ENCODE measurements at places on chromosomes 3 and 15.

DNA sequence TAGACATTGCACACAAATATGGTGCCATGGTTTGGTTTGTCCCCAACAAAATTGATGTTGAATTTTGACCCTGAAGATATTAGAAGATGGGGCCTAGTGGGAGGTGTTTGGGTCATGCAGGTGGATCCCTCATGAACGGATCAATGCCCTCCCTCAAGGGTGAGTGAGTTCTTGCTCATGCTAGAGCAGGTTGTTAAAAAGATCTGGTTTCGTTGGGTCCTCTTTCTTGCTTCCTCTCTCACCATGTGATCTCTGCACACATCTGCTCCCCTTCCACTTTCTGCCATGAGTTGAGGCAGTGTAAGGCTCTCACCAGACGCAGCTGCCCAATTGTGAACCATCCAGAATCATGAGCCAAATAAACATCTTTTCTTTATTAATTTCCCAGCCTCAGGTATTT, 87.8 kb upstream of the MDFIC2 start:
- H3K27ac ChIP-seq, result no peak overlapping the region
- no peak overlapping the region for H3K4me3 ChIP-seq
- DNase-seq, result no peak
- H3K4me1 ChIP-seq, result no peaks in the 10 kb centered on the region

DNA sequence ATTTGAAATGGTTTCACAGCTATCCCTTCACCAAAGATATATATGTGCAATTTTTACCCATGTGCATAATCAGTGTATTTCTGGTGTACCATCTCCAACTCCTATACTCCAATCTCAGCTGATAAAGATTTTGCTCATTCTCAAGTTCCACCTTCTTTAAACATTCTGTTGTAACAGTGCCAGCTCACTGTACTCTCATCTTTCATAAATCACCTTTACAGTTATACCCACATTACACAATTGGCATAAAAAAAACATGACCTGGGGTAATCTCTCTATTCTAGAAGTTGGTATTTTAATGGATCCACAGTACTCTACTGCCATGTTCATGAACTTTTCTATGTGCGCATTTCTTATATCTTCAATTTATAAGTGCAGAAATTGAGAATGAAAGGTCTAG, 339.9 kb upstream of the DPH6 start:
- H3K36me3 ChIP-seq, result no peaks in the 10 kb centered on the region
- no peaks in the 10 kb centered on the region for H3K27me3 ChIP-seq
- no peaks in the 10 kb centered on the region for H3K4me1 ChIP-seq

DNA sequence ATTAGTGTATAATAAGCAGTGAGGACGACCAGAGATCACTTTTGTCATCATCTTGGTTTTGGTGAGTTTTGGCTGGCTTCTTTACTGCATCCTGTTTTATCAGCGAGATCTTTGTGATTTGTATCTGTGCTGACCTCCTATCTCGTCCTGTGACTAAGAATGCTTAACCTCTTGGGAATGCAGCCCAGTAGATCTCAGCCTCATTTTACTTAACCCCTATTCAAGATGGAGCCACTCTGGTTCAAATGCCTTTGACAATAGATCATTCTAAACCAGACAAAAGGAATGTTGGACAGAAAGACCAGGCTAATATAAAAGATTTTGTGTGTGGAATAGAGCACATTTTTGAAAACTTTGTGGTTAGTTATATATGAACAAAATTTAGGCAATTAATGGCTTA, 618.5 kb upstream of the BCHE start:
- H3K27ac ChIP-seq, result no peak overlapping the region
- no peaks in the 10 kb centered on the region for H3K4me1 ChIP-seq
- no peak overlapping the region for H3K4me3 ChIP-seq
- H3K27me3 ChIP-seq, result no peaks in the 10 kb centered on the region
- no peaks in the 10 kb centered on the region for H3K36me3 ChIP-seq
- DNase-seq, result peak; percentile 71

DNA sequence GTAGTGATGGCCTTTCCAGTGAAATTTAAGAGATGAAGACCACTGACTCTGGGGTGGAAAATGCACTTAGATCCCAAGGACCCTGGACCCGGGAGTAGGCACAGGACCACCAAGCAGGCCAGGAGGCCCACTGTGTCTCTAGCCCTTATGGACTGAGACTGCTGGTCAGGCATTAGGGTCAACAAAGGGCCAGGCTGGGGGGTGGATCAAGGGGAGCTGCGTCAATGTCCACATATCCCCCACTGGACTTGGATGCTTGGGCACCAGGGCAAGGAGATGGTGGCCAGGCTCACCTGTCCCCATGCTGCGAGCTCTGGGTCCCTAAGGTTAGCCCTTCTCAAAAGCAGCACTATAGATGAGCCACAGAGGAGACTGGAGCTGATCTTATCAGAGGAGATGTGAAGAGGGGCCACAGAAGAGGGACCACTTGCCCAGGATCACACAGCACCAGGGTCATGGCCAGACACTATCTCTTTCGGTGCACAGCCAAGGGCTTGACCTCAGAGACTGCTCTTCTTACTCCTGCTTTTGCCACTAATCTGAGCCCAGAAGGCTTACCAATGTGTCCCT, 14.7 kb downstream of the RAB6B start:
- H3K4me3 ChIP-seq, result no peak overlapping the region
- H3K27me3 ChIP-seq, result no peaks in the 10 kb centered on the region
- no peak overlapping the region for H3K27ac ChIP-seq
- no peaks in the 10 kb centered on the region for H3K36me3 ChIP-seq
- no peaks in the 10 kb centered on the region for H3K4me1 ChIP-seq

DNA sequence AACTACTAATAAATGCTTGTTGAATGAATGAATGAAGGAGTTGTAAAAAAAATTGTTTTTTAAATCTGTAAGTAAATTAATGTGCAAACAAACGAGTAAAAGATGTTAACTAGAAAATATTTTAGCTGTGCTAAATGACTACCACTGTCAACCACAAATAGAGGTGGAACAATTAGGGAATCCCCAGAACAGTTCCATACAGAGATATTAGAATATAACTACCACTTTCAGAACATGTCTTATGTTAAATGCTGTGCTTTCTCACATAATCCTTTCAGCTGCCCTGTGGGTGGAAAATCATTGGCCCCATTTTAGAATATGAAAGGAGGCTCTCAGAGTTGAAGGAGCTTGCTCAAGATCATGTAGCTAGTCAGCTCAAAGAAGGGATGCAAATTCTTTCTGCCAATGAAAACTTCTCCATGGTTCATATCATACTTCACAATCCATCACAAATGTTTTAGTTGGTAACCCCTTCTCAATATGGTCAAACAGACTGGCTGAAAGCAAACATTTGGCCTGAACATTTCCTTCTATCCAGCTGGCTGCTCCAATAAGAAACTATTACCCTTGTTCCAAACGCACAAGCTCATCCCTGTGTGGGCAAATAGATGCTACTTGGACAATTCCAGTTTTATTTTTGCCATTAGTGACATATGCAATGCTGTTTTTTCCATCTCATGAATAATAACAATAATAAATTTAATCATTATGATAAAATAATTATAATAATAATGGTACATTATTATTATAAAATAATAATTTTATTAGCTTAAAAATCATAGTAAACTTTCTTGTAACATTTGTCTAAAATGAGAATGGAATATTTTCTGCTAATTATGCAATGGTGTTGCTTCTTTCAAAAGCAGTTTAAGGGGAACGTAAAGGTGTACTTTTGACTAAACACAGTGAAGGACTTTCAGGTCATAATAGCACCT, 290.4 kb upstream of the STT3B start:
- no peaks in the 10 kb centered on the region for H3K27me3 ChIP-seq
- no peaks in the 10 kb centered on the region for H3K36me3 ChIP-seq
- no peak overlapping the region for H3K4me3 ChIP-seq

DNA sequence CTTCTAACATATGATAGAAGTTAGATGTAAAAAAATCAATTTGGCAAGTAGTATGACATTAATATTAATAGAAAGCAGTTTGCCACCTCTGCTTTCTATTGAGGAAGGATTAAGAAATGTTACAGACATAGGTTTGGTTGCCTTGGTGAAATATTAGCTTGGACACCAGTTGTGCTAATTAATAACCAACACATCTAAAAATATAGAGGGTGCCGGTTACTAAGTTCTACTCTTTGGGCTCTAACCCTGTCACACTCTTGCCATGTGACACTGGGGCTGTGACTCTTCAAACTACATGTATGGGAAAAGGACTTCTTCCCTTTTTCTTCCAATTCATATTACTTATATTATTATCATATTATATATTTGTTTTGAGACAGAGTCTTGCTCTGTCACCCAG, 64.4 kb downstream of the TRIM71 start:
- no peak overlapping the region for H3K27ac ChIP-seq
- H3K4me1 ChIP-seq, result no peaks in the 10 kb centered on the region
- peaks cover 20% of the 10 kb centered on the region for H3K36me3 ChIP-seq

- no peaks in the 10 kb centered on the region for H3K36me3 ChIP-seq
- DNase-seq, result no peak
- no peak overlapping the region for H3K27ac ChIP-seq
- no peaks in the 10 kb centered on the region for H3K4me1 ChIP-seq
- no peaks in the 10 kb centered on the region for H3K27me3 ChIP-seq
- H3K4me3 ChIP-seq, result no peak overlapping the region
Observed at GRCh38 chr3:126510308-126510910, 7.2 kb downstream of the UROC1 start.

GRCh38 chr3:162175878-162176277, 679.3 kb downstream of the OTOL1 start:
- H3K27me3 ChIP-seq, result no peaks in the 10 kb centered on the region
- H3K4me3 ChIP-seq, result no peak overlapping the region
- DNase-seq, result no peak
- H3K4me1 ChIP-seq, result no peaks in the 10 kb centered on the region

GRCh38 chr3:166877971-166878370, 502.1 kb downstream of the ZBBX start:
- no peak overlapping the region for H3K4me3 ChIP-seq
- no peaks in the 10 kb centered on the region for H3K36me3 ChIP-seq
- no peaks in the 10 kb centered on the region for H3K4me1 ChIP-seq
- H3K27ac ChIP-seq, result no peak overlapping the region
- peak; percentile 4 for DNase-seq

- no peak for DNase-seq
- no peak overlapping the region for H3K27ac ChIP-seq
- H3K4me1 ChIP-seq, result no peaks in the 10 kb centered on the region
- H3K4me3 ChIP-seq, result no peak overlapping the region
- no peaks in the 10 kb centered on the region for H3K36me3 ChIP-seq
Observed at GRCh38 chr3:115469649-115470048, 153.7 kb upstream of the GAP43 start.

GRCh38 chr3:12428126-12428525, 56.2 kb upstream of the TSEN2 start:
- H3K36me3 ChIP-seq, result no peaks in the 10 kb centered on the region
- H3K27me3 ChIP-seq, result no peaks in the 10 kb centered on the region
- H3K4me3 ChIP-seq, result no peak overlapping the region

DNA sequence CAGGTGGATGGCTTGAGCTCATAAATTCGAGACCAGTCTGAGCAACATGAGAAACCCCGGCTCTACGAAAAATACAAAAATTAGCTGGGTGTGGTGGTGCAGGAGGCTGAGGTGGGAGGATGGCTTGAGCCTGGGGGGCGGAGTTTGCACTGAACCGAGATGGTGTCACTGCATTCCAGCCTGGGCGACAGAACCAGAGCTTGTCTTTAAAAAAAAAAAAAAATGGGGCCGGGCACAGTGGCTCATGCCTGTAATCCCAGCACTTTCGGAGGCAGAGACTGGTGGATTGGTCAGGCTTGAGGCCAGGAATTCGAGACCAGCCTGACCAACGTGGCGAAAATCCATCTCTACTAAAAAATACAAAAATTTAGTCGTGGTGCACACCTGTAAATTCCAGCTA, 64.0 kb downstream of the TMEM44 start:
- no peak overlapping the region for H3K4me3 ChIP-seq
- peak; percentile 62 for DNase-seq
- no peaks in the 10 kb centered on the region for H3K36me3 ChIP-seq
- H3K27ac ChIP-seq, result no peak overlapping the region

GRCh38 chr3:171168086-171168485, 141.6 kb upstream of the SLC2A2 start:
- H3K4me1 ChIP-seq, result no peaks in the 10 kb centered on the region
- DNase-seq, result peak; percentile 83
- H3K27ac ChIP-seq, result no peak overlapping the region

DNA sequence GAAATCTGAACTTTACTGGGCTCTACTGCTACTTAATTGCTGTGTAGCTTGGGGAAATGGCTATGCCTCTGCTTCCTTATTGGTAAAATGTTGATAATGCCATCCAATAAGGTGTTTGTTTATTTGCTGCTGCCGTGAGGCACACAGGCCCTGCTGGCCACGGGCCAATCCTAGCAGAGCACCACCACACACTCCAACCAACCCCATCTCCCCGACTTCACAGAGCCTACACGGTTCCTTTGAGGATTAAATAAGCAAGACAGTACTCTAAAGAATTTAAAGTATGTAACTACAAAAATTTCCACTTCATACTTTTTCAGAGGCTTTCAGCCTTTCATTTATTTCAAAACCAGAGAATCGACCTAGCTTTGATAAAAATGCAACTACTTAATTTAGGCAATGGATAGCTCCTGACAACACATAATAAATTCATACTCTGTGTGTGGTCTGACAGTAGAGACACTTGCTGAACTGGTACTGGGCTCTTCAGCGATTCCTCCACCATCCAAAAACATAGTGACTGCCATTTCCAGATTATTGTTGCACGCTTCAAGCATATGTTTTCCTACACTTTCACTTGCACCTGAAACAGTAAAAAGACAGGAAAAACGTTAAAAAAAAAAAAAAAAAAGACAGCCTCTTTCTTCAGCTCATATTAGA, 25.3 kb downstream of the UBXN7 start:
- peak; percentile 19 for DNase-seq
- no peaks in the 10 kb centered on the region for H3K4me1 ChIP-seq
- no peaks in the 10 kb centered on the region for H3K36me3 ChIP-seq
- H3K4me3 ChIP-seq, result no peak overlapping the region

GRCh38 chr3:189570916-189571315, 60.3 kb upstream of the TP63 start:
- H3K27ac ChIP-seq, result no peak overlapping the region
- no peak overlapping the region for H3K4me3 ChIP-seq
- no peak for DNase-seq
- H3K36me3 ChIP-seq, result no peaks in the 10 kb centered on the region
- no peaks in the 10 kb centered on the region for H3K27me3 ChIP-seq

GRCh38 chr15:26261966-26262365, 398.8 kb upstream of the ATP10A start:
- H3K27me3 ChIP-seq, result no peaks in the 10 kb centered on the region
- no peaks in the 10 kb centered on the region for H3K4me1 ChIP-seq
- no peak for DNase-seq
- no peak overlapping the region for H3K4me3 ChIP-seq

- no peaks in the 10 kb centered on the region for H3K27me3 ChIP-seq
- DNase-seq, result no peak
- no peak overlapping the region for H3K4me3 ChIP-seq
- no peaks in the 10 kb centered on the region for H3K4me1 ChIP-seq
- H3K36me3 ChIP-seq, result no peaks in the 10 kb centered on the region
Observed at GRCh38 chr3:98902351-98902740, 851 bp upstream of the DCBLD2 start.

GRCh38 chr3:171133796-171134569, 107.5 kb upstream of the SLC2A2 start:
- no peak overlapping the region for H3K4me3 ChIP-seq
- H3K27ac ChIP-seq, result no peak overlapping the region
- no peaks in the 10 kb centered on the region for H3K36me3 ChIP-seq
- H3K27me3 ChIP-seq, result no peaks in the 10 kb centered on the region

All from mesendoderm (in vitro differentiated cells).